ENCODE measurements at places on chromosomes 16 and 17.

GRCh38 chr17:15262291-15263205 is 2.6 kb downstream of the PMP22 start:
- peak; percentile 83 for DNase-seq

DNA sequence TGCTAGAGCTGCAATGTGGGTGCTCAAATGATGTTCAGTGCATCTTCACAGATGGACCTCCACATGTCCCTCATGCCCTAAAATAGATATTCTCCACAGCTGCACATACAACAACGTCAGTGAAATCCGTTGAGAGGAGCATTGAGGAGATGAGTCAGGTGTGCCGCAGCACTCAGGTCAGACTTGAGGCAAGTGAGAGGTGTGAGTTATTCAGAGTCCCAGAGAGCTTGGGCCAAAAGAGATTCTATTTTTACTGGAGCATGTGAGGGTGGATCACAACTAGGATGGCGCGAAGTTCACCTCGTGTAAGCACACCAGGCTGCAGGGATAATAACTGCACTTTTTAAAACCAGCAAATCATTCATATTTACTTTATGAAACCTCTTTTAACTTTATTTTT is 645.3 kb downstream of the MAF start:
- no peak for DNase-seq

GRCh38 chr16:71837150-71837549 is 8.6 kb upstream of the ATXN1L start:
- no peak for DNase-seq

- no peak for DNase-seq
Observed at GRCh38 chr16:85491058-85491771, 121.9 kb upstream of the GSE1 start.
